NCI-H446 treated with DMSO at 0.1 percent for 48 hours (cell line): ENCODE measurements at places on chromosomes 5 and 9.

- no peak for DNase-seq
Observed at GRCh38 chr9:129109537-129109903, 1.1 kb downstream of the CRAT start.

- DNase-seq, result no peak
Observed at GRCh38 chr9:129383561-129384490, 205.8 kb upstream of the IER5L start.

DNA sequence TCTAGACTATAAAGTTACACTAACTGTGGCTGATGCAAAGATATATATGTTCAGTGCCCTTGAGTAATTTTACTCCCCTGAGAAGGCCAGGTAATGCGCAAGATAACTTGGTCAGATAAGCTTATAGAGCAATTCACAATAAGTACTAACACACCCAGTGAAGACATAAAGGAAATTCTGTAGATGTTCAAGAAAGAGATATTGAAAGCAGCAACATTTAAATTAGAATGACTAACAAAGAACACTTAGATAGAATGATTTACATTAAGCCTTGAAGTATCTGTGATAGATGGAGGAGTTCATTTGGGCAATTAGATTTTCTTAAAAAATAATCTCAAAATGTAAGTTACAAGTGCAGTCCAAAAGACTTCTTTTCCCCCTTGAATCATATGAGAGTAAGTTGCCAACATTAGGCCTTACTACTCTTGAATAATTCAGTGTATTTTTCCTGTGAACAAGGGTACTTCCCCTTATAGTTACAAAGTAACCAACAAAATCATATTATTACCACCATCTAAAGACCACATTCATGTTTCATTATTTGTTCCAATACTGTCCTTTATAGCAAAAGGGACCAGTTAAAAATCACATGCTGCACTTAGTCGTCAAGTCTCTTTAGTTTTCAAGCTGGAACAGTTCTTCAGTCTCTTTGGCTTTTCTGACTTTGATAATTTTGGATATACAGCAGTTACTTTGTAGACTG lies 44.4 kb upstream of the ELOVL7 start:
- DNase-seq, result no peak

DNA sequence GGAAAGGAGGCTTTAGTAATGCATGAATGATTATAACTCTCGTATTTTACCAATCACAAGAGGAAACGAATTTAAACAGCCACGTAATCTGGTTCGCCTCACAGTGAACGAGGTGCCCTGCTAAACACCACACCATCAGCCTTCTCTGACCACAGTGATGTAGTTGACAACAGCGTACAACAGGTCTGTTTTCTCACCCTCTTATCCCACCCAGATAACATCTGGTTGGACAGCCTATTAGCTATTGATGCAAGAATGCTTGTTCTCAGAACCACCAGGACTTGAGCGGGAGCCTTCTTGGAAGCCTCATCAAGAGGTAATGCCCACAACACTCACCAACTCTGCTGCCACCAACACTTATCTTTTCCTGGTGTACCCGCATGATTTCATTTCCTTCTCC lies 23.3 kb downstream of the SLC1A3 start:
- no peak for DNase-seq

DNA sequence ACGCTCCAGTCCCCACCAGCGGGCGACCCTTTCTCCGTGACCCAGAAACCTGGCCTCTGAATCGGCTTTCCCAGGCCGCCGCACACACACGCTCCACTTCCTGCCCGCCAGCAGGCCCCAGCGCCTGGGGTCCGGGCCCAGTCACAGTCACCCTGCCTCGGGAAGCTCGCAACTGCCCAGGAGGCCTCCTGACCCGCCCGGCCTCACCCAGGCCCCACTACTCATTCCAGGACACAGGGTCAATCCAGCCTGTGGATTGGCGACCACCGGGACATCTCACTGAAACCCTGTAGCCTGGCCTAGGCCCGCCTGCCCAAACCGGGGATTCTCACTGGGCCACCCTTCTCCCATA lies 2.7 kb upstream of the IRX4 start:
- no peak for DNase-seq

GRCh38 chr5:179699616-179700237 lies 960 bp downstream of the CANX start:
- no peak for DNase-seq

GRCh38 chr9:89467278-89467625 lies 30.7 kb downstream of the SEMA4D start:
- DNase-seq, result no peak

GRCh38 chr9:136686794-136687711 lies at the start of gene AGPAT2:
Gene AGPAT2, minus strand, starts transcription at chr9:136687457. Its CDS starts 100 bp downstream, at chr9:136687357.
- DNase-seq, result no peak

DNA sequence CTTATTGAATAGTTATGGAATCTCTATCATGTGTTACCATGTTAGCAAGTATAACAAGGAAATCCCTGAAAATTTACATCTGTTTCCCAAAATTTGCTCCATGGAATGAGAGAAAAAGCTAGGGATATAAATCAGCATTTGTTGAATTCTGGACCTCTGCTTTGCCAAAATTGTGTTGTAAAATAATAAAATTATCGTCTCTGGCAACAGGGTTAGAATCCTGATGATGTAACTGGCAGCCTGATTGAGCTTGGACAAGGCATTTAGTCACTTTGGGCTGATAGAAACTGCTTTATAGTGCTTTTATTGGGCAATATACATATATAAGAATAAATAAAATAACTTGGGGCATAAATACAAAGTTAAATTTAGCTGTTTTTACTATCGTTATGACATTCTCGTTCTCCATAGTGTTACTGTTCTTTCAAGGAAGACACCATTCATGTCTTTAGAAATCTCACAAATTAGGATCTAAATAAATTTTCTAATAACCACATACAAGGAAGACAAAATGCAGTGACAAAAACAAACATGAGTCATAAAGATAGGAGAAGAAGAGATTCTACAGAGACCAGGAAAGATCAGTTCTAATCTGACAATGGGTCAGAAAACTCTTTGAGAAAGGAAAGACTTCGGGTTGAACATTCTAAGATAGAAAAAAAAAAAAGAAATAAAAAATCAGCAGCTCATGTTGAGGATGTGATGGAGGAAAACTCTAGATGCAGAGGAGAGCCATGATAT lies 145.0 kb upstream of the CDH10 start:
- DNase-seq, result no peak

GRCh38 chr5:130884023-130884422 lies 281.0 kb downstream of the HINT1 start:
- DNase-seq, result no peak

DNA sequence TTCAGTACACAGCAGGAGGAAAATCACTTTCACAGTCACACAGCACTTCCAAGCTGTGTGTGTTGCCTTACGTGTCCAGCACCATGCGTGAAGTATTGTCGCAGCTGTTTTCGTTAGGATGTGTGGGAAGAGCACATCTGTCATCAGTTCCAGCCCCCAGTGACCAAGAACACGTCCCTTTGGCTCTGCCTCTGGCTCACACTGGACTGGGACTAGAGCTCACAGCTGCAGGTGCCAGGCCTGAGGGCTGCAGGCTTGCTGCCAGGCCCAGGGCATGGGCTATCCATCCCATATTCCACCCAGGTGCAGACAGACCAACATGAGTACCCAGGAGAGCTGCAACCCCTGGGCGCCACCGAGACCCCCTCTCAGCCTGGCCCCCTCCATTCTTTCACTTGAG lies 60.5 kb upstream of the ANKRD33B start:
- DNase-seq, result no peak

DNA sequence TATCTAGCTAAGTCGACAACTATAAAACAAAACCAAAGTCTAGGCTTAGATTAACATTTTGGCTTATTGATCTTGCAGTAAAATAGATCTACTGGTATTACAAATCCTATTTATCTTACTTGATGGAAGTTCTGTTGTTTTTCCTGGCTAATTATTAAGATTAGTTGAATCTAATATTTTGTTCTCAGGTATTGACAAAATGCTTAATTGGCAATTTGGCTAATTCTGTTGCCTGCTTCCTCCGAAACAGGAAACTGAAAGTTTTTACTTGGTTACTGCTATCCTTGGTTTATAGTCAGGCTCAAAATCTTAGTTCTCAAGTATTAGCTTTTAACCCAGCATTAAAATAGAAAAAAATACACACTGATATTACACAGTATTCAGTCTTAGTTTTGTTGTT lies 820.5 kb downstream of the NR2F1-AS1 start:
- no peak for DNase-seq

- DNase-seq, result no peak
Observed at GRCh38 chr5:65818592-65818991, 96.6 kb downstream of the NLN start.

GRCh38 chr5:3845230-3845629 lies 249.6 kb downstream of the IRX1 start:
- no peak for DNase-seq

DNA sequence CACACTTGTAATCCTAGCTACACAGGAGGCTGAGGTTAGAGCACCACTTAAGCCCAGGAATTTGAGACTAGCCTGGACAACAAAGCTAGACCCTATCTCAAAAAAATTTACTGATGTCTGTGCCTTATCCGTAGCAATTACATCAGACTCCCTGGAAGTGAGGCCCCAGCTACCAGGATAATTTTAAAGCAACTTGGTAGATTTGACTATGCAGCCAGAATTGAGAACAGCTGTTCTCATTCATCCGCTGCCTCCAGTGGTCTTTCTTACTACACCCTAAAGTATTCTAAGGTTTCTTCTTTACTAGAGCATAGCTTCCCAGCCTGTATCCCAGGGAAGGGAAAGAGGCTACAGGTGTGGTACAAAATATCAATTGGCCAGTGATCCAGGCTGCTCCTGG lies 20.4 kb upstream of the C9orf152 start:
- no peak for DNase-seq

DNA sequence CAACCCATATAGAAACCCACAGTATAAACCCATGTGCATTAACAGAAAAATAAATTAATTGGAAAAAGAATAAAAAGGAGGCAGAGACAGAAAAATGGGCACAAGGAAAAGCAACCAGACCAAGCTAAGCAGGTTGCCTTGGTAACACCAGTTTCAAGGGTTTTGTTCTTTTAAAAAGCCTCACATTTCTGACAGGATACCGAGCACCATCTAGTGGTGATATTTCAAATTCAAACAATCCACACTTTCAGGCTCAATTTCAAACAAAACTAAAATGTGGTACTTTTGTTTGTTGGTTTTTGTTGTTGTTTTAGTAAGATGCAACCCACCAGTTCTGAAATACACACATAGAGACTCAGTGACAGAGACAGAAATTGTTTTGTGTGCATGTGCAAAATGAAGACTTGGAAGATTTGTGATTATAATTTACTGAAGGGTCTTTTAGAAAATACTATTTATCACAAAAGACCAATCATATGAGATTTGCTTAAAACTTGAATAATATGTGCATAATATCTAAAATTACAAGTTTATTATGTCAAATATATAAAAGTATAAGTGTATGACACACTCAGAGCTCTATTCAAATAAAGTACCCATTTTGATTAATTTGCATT lies 318.2 kb downstream of the SLCO4C1 start:
- DNase-seq, result peak; percentile 39

- DNase-seq, result no peak
Observed at GRCh38 chr9:88750832-88751360, 215.9 kb downstream of the NXNL2 start.

GRCh38 chr9:5843794-5844471 lies 11.0 kb upstream of the ERMP1 start:
- no peak for DNase-seq

GRCh38 chr9:137218212-137218753 lies 3.8 kb downstream of the RNF208 start:
- DNase-seq, result no peak

DNA sequence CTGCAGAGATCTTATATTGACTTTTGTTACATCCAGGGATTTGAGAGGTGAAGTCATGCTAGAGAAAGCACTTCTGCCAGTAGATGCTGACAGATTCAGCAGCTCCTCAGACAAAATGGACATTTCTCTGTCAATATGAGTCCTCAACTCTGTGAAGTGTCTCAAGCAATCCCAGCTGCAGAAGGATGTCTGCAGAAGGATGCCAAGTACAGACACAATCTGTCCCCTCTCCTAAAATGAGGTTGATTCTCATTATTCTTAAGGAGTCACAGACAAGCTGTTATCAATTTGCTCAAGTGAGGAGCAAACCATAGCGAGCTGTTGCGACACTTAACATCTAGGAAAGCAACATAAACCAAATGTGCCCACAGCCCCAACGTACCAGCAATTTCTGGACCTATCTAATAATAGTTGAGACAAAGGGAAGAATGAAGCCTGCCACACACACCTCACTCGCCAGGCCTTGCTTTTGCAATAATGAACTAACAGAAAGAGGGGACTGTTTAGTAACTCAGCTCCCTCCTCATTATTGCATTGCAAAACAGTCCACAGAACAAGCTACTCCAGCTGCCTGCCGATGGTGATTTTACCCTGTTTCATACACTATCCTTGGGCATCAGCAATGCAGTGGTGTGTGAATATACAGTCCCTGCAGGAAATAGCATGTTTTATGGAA lies 364.2 kb upstream of the PDE4D start:
- DNase-seq, result no peak

DNA sequence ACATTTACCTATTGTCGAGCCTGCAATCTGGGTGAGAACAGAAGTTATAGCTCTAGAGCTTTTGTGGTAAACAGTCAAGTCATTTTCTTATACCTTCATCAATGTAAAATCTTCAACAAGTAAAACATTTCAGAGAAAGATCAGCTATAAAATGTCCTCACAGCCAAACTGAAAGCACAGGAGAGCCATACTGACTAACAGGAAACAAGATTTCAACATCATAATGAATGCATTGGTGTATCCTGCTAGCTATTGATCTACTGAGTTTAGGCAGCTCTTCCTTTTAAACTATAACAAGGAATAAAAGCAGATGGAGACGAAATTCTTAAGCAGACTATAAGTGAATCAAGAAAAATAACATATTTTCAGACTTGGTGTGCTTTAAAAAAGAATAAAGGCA lies 1522.9 kb upstream of the WWC1 start:
- DNase-seq, result no peak
